Stimulated activated CD4-positive, alpha-beta T cell treated with anti-CD3 and anti-CD28 coated beads, Interleukin-2, amount 100 ng/mL, for 24 hours (primary cell): ENCODE measurements at places on chromosomes 7 and 10.

DNA sequence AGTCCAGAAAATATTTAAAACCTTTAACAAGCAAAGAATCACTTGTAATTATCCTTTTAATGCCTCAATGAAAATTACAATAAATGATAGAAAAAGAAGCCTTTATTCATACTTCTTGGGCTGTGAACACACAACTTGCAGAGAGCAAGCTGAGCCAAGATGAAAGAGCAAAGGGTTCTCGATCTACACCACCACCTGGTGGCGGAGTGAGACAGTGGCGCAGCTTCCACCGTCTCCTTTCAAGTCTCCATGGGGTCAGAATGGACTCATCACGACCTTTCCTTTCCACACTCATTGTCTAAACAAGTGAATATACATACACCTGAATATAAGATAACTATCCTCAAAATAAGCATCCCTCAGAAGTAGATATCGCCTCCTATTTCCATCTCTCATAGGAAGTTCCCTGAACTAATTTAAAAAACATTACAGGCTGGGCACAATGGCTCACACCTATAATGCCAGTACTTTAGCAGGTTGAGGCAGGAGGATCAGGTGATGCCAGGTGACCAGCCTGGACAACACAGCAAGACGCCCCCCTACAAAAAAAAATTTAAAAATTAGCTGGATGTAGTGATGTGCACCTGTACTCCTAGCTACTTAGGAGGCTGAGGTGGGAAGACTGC, 40.7 kb downstream of the ATE1 start:
- DNase-seq, result peak; percentile 62

- no peak for DNase-seq
These were observed 18.2 kb downstream of the PODXL start for GRCh38 chr7:131538071-131538812.

- no peak for DNase-seq
These were observed 517.5 kb upstream of the GALNT17 start for GRCh38 chr7:70614237-70615045.

- no peak for DNase-seq
These were observed 45.1 kb downstream of the ADD3 start for GRCh38 chr10:110052916-110053315.

- DNase-seq, result no peak
These were observed 106.0 kb downstream of the GRID1 start for GRCh38 chr10:86260564-86260963.

DNA sequence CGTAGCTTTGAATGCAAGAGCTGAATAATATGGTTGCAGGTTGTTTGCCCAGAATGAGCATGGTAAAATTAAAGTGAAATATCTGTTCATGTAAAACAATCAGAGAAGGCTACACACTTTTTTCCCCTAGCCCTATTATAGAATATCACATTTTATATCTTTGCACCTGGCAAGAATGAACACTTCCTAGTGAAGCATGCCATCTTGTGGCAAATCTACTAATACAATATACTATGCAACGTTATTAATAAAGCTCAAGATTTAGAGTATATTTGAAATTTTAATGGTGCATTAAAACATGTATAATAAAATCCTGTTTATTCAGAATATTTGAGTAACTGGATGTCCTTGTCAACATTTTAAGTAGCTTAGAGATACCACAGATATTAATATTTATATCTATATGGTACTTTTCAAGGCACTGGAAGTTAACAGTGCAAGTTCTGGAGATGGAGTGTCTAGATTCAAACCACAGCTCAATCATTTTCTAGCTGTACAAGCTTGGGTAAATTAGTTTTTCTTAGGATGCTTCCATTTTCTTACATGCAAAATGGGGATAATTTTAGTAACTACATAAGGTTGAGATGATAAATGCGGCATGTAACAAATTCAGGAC, 643.1 kb upstream of the SEMA3D start:
- DNase-seq, result no peak

DNA sequence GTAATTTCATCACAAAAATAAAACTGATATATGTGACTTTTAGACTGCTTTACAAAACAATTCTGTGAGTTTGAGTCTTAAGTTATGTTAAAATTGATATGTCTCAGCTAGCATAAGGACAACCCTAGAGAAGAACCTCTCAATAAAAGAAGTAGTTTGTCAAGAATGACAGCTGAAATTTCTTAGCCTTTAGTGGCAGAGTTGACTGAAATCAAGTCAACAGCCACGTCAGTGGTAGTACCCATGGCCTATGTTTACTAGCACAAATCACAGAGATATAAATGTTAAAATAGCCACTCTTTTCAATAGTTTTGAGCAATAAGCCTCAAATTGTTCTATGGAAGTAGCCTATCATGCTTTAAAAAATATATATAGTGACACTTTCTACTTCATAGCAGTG, 138.9 kb upstream of the FERD3L start:
- no peak for DNase-seq

GRCh38 chr7:22932896-22933295, 81.0 kb downstream of the HYCC1 start:
- DNase-seq, result no peak

- DNase-seq, result no peak
These were observed 151.8 kb downstream of the TWIST1 start for GRCh38 chr7:18965657-18966056.

- no peak for DNase-seq
These were observed 109.1 kb upstream of the EFCAB10 start for GRCh38 chr7:105690325-105690945.

DNA sequence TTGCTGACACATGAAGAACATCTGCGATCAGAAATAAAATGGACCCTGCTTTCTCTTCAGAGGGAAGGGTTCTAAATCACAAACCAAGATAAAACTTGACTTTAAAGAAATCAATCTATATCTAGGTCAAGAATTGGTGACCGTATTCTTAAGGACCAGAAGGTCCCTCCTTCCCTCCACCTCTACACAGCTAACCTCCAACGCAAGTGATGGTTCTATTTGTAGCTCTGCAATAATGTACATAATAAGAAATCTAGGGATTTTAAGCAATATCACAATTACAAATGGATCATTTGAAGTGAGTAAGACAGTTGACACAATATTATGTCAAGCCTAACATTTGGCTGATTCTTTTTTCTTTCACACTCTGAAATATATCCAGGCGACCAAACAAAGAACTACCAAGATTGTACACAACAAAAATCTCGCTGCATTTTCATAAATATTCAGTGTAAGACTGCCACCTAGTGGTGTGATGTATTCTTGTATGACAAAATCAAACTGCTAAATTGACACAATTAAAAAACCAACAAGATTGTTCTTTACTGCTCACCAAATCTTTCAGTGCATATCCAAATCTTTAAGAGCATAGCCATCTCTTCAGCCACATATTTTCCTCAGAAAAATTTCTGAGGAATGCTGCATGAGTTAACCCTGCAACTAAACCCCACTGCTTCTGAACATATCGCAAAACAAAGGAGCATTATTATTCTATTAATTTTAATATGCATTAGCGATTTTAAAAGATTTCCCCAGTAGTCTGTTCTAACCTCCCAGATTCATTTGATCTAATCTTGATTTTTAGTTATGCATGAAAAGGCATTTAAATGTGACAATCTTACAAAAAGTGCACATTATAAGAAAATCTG, 44.5 kb downstream of the ICA1 start:
- no peak for DNase-seq

DNA sequence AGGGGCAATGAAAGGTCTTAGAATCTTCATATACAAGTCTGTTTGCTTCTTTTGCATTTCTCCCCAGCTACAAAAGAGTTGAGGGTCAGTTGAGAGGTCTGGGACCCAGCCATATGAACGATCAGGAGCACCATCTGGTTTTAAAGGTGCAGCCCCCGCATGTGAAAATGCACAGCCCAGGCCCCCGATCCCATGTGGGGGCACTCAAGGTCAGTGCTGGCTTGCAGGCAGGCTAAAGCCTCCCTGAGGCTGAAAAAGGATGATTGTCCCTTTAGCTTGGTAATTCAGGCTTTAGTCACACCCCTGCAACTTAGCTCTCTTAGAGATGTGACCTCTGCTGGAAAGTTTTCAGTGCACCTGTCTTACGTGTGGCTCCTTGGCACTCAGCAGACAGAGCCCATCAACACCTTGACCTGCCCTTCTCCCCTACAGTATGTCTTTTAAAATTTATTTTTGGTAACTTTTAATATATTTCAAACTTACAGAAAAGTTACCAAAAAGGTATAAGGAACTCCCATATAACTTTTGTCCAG, 80.1 kb upstream of the PDCD4 start:
- DNase-seq, result no peak

- DNase-seq, result peak; percentile 22
These were observed 10.3 kb upstream of the STK17A start for GRCh38 chr7:43572516-43573049.

DNA sequence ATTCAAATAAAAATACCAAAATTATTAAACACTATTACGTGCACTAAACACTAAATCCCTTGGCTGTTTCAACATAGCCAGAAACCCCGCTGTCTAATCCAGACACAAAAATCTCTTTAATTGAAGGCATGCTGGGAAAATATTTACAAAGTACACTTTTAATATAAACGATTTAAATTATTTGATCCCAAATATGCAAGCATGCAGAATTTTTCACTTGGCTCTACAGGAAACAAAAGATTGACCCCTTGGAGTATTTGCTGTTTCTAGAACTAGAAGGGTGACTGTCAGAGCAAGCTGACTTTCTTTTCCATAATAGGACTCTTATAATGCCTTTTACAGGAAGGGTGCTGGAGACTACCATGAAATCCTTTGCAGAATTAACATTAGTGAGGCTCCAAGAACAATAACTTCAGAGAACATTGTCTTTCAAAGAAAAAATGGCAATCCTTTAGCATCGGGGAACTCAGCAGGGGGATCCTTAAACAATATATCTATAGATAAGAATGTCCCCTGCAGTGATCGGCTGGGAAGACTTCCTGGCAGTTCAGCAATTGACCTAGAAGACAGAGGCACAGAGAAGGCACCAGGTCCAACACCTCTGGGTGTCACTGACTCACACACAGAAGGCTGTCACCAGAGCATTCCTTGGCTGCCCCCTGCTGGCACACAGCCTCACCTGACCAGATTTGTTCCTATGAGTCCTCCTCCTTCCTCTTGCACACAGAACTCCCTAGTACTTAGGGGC, 55.8 kb upstream of the MRLN start:
- DNase-seq, result peak; percentile 81

DNA sequence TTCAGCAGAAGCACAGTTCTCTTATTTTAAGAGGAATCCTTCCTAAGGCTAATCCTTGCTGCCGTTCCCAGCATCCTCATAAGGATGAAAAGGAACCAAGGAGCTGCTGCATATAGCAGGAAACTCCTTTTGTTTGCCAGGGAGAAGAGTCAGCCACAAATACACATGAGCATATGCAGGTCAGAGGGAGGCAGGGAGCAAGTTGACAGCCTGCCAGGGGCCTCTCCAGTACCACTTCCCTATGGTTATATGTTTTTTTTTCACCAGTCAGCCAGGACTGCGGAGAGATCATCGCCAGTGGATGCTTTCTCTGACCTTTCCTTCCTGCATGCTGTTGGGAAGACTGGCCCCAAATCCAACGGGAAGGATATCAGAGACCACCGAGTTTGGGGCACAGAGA, 39.8 kb downstream of the SLC35B4 start:
- DNase-seq, result no peak

GRCh38 chr10:24889639-24890038, 62.8 kb downstream of the PRTFDC1 start:
- DNase-seq, result no peak

GRCh38 chr7:30469303-30469702, 9.3 kb downstream of the NOD1 start:
- no peak for DNase-seq

DNA sequence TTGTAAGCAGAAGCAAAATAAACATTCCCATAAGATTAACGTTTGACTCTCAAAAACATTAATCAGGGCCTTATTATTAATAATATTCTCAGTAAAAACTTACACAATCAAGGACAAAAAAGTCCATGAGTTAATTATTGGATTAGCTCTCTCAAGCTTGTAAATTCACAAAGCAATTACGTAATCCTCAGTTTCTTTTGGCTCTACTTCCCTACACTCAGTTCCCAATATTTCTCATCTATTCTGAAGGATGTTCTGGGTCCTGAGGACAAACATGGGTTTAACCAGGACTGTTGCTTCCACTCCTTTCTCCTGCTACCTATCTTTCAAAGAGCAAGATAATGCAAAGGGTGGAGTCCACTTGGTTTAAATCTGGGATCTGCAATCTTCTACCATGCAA, 15.1 kb downstream of the FBXL13 start:
- DNase-seq, result no peak

DNA sequence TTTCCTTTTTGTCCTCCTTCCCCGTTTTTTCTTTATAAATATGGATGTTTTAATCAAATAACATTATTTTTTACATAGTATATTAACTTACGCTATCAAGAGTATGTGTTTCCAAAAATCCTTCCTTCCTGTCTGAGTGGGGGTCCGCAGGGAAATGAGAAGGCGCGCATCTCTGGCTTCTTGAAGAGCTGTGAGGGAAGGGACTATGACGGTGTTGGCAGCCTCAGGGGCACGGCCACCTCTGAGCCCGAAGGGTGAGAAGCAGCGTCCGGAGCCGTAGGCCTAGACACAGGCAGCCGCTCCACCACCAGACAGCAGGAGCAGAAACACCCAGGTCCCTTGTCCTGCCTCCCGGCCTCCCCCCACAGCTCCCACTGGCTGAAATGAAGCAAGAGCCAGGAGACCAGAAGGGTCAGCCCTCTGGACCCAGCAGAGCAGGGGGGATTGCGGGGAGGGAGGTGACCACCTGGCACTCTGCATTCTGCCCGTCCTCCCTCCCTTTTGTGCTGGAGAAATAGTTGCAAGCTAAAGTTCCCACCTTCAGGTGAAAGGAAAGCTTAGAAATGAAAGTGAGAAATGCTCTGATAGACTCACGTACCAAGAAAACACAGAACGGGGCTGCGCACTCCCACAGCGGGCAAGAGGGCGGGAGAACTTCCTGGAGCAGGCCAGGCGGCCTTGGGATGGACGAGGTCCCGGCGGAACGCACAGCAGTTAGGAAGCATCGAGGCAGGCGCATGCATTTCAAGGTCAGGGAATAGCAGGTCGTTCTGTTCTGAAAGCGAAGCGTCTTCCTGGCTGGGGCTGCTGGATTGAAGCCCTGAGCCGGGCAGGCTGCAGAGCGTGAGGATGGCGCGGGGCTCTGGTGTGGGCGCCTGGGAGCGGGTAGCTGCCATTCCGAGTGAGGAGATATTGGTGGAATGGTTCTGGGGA, 105.5 kb downstream of the GALNT11 start:
- no peak for DNase-seq

DNA sequence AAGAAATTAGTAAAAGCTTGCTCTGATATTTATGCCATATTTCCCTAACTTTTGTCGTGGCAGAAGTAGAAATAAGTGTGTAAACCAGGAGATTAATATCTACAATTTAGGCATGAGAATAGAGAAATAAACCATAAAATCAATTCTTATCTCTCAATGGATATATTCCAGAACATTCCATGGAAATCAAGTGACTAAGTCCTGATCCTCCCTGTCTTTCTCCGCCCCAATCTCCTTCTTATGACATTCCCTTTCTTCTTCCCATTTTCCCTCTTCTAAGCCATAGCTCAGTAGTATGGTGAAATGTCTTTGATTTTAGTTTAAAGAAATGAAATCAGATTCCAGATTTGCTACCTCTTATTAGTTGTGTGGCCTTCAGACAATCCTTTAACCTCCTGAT, 88.8 kb downstream of the TBXAS1 start:
- DNase-seq, result no peak
